ENCODE measurements at places on chromosomes 4 and X. TPM values are rescaled to one million over a fixed set of nuclear protein-coding genes. Genes with fewer than 3 reads are reported as not detected.

- DNase-seq: peak; percentile 32
Observed at GRCh38 chrX:41384051-41384705, 50.2 kb downstream of the DDX3X start.

DNA sequence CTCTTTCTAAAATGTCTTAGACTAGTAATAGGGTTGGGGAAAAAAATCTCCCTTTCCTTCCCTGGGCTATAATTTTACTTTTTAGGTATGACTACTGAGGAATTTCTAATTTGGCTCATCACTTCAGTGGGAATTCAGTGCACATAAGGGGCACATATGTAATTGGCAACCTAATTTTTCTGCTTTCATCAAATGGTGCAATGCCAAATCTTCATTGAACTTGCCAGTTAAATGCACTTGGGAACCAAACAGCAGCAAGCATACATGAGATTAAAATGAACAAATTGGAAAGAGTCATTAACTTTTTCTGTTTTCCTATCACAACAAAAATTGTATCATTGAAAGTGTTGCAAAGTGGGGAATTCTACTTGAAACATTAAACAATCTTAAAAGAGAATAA, 2.9 kb upstream of the CCSER1 start:
- DNase-seq: no peak

DNA sequence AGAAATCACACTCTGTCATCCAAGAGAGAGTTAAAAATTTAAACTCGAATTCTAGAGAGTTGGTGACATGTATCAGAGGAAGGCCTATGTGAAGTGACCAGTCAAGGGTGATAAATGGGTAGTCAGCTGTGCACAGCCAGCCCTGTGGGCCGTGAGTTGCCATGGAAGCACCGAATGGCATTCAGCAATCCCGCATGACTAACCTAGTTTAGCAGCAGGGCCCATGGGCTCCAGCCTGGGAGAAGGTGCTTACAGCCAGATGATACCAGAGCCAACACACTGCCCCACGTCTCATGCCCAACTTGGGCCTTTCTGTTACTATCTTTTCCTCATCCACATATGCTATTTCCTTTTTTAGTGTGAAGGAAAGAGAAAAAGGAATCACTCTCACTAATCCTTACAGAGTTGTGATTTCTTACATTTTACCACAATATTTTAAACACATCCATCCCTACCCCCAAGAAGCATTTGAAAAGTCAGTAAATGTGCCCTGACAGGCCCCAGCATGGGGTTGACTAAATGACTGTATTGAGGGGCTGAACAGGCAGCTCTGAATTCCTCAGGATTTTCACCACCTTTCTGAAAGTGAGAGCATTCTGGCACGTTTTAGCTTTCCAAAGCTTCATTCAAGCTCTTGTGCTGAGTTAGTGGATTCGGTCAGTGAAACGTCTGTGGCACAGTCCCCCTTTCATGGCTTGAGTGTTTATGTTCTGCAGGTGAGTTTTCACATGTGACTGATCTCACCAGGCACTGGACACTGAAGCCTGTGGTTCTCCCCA, 104.2 kb downstream of the AFF1 start:
- peak; percentile 78 for DNase-seq

The TCP11X2 gene
- total RNA-seq: not detected

The OTC gene
- total RNA-seq: not detected

GRCh38 chr4:55396308-55397125, 760 bp downstream of the TMEM165 start:
- DNase-seq: no peak

Data from foreskin keratinocyte (primary cell).